Activated naive CD4-positive, alpha-beta T cell treated with Interleukin-2 at 50 U/mL for 16 hours (primary cell): ENCODE measurements at places on chromosomes 2 and 18.

- no peak for DNase-seq
These were observed 91.4 kb downstream of the ACAA2 start for GRCh38 chr18:49721981-49722380.

DNA sequence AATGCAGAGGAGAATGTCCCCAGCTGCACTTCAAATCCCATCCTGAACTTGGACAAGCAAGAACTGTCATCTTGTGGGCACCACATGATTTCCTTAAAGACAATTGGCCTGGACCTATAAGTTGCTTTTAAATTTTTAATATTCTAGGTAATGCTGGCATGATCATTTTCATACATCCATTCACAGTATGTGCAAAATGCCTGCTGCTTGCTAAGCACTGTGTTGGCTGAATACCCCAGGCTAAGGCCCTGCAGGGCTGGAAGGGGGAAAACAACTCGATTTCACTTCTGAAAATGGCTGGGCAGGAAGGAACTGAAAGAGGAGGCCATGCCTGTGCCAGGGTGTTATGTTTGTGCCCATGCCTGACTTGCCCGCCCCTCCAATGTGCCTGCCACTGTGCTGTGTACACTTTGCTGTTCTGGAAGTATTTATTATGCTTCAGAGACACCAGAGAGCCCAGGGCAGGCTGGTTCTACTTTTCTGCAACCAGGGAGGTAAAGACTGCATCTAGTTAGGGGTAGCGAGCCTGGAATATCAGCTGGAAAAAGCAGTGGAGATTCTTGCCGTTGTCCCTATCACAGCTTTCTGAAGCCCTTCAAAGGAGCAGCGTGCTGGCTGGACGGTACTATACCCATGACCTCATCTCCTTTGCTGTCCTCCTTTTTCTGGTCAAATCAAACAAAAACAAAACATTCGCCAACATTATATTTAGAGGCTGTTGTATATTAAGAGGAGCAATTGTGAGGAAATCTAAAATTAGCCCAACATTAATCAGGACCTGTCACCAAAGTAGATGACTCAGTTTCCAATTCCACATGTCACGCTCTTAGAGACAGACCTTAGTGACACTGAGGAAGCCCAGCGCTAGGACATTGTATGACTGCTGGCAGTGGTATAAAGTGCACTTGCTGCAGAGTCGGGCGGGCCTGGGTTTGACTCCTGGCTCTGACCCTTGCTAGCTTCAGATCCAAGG is 158.1 kb downstream of the DDX1 start:
- DNase-seq = no peak

- no peak for DNase-seq
These were observed 251.7 kb upstream of the SIX2 start for GRCh38 chr2:45260946-45261345.

DNA sequence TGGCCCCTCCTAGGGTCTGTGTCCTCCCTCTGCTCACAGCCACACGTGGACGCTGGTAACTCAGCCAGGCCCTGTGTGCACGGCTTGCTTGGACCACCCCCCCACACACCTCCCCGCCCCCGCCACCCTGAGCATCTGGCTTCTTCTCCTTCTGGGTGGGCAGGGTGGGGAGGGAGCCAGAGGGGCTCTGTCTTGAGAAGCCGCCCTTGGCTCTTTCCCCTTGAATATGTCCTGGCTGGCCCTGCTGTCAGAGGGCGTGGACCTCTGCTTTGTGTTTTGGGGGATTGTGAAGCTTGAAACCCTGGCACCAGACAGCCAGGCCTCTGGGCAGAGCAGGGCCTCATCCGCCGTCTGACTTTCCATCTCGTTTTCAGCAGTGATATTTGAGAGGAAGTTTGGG is 72.1 kb downstream of the GLI2 start:
- DNase-seq = no peak

GRCh38 chr2:111981666-111982065 is 73.4 kb upstream of the TMEM87B start:
- DNase-seq = no peak

GRCh38 chr2:45595721-45596435 is 15.2 kb downstream of the SRBD1 start:
- DNase-seq = no peak

DNA sequence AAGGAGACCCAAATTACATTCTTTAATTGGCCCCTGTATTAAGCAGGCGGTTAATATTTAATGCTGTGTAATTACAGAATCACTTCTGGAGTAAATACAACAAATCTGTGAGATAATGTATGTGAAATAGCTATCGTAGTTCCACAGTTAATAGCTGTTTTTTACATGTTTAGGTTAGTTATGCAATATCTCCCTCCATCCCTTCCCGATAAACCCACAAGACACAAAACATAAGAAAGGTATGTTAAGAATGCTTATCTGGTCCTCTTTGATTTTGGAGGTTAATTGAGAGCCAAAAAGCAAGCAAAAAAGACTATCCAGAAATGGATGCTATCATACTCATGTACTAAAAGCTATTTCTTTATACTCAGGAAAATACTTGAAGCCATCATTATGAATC is 49.1 kb downstream of the ZNF638 start:
- DNase-seq = no peak

DNA sequence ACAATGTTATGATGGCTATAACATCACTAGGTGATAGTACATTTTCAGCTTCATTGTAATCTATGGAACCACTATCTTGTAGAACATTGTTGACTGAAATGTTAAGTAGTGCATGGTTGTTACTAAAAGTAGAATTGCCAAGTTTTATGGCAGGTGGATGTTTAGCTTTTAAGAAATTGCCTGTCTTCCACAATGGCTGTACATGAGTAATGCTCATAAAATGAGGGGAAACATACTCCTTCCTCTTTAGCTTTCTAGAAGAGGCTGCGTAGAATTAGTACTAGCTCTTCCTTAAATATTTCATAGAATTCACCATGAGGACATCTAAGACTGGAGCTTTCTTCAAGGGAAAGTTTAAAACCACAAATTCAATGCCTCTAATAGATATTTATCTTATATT is 161.0 kb downstream of the TPGS2 start:
- no peak for DNase-seq

DNA sequence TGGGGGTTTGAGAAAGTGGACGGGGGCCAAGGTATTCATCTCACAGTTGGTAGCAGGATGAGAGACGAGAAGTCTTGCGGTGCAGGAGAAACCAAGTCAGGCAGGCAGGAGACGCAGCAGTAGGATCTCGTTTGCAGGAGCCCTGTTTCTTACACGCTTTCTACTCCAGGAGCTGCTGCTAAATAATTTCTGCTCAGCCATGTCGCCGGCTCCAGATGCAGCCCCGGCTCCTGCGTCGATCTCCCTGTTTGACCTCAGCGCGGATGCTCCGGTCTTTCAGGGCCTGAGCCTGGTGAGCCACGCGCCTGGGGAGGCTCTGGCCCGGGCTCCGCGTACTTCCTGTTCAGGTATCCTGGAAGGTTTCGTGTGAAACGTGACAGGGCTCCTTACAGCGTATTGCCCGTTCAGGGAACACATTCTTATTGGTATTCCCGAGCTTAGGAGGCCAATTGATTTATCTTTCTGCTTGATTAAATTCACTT is 494 bp downstream of the ANKZF1 start:
- peak; percentile 59 for DNase-seq

GRCh38 chr2:46075848-46076247 is 221.4 kb upstream of the EPAS1 start:
- DNase-seq = no peak

GRCh38 chr2:144159240-144159639 is 360.7 kb downstream of the ZEB2 start:
- DNase-seq = no peak

- no peak for DNase-seq
These were observed 468.3 kb downstream of the MEIS1 start for GRCh38 chr2:66903183-66903582.

DNA sequence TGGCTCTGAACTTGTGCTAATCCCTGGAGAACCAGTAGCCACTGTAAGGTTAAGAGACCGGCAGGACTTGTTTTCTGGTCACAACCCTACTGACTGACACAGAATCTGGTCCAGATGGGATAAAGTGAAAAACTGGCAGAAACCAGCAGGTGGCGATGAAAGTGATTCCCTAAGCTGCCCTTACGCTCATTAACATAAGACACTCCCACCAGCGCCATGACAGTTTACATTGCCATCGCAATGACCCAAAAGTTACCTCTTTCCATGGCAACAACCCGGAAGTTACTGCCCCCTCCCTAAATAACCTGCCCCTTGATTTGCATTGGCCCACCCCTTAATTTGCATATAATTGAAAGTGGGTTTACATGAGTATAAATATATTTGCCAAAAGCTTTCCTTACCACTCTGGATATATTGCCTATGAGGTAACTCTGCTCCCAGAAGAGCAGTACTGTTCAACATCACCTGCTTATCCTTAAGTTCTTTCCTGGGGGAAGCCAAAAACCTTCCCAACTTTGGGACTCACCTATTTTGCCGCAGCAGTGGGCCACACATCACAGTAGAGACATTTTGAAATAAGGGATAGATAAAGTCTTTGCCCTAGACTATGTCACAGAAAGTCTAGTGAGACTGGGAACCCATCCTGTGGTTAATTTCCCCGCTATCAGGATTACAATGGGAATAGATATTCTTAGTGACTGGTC is 35.8 kb upstream of the AFF3 start:
- peak; percentile 9 for DNase-seq

- DNase-seq = no peak
These were observed 270.4 kb downstream of the ARHGAP15 start for GRCh38 chr2:143399631-143400069.

DNA sequence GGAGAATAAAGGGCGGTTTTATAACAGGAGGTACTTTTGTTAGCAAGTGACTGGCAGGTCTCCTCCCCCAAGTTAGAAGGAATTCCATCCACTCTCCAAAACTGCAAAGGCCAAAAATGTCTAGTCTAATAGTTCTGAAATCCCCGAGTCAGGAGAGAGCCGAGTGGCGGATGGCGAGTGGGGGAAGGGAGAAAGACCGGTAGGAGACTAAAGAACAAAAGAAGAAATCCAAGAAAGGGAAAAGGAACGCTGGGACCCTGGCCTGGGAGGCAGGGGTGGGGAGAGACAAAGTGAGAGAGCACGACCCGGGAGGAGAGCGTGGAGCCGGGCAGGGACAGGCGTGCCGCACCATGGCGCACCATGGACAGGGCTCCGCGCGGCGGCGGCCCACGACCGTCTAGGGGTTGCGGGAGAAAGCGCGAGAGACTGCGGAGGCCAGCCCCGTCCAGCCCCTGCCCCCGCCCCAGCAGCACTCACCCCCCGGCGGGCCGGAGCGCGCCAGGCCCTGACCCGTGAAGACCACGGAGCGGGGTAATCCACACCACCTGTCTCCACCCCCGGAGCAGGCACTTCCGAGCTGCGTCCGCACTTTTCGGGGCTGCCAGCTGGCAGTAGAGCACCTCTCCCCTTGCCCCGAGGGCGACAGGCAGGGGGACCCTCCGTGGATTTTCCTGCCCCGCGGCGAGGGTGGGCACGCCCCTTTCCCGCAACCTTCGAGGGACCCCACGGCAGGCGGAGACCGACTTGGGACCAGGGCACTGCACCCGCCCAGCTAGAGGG is 1.6 kb downstream of the CDH2 start:
- no peak for DNase-seq

DNA sequence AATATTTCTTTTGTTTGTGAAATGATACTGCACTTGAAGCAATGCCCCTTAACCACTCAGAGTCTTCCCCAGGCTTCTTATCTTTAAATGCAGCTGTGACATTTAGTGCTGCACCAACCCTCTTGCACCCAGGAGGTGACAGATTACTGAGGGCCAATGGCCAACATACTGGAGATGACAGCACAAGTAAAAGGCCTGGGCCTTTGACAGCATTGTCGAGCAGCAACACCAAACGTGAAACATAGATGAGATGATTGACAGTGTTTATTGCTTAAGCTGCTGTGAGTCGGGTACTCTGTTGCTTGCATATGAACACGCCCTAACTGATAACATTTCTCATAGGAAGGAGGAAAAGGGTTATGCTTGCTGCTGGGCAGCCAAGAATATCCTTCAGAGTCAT is 80.3 kb downstream of the THNSL2 start:
- DNase-seq = no peak

- DNase-seq = no peak
These were observed 15.0 kb upstream of the ELOA2 start for GRCh38 chr18:47050468-47050867.

DNA sequence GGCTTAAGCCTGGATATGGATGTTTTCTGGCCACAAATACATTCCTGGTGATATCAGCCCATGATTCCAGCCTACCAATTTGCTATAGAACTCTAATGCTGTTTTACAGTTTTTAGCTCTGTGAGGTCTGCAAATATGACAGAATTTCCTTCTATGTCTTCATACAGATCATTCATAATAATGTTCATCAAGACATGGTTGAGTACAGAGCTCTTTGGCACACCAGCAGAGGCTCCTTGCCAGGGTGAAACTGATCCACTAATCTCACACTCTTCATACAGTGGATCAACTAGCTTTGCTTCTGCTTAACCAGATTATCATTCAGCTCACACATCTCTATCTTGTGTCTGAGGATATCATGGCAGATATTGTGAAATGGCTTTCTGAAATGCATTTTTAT is 672.1 kb downstream of the STK39 start:
- no peak for DNase-seq

DNA sequence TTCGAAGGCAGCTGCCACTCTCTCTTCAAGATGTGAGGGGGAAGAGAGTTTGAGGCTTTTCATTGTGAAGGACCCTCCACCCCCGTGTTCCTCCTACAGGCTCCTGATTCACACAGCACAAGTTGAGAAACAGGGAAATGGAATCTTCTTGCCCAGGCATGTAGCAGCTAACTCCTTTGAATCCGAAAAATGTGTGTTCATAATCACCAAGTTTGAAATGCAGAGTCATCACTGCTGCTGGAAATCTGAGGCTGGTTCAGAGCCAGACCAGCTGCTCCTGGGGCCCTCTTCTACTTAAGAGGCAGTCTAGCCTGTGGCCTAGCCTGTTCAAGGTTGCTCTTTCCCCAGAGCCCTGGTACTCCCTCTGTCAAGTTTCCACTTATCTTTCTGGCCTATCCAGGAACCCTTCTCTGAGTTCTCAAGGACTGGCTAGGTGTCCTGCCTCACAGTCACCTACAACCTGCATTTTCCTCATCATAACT is 166.4 kb downstream of the TMEM247 start:
- no peak for DNase-seq

DNA sequence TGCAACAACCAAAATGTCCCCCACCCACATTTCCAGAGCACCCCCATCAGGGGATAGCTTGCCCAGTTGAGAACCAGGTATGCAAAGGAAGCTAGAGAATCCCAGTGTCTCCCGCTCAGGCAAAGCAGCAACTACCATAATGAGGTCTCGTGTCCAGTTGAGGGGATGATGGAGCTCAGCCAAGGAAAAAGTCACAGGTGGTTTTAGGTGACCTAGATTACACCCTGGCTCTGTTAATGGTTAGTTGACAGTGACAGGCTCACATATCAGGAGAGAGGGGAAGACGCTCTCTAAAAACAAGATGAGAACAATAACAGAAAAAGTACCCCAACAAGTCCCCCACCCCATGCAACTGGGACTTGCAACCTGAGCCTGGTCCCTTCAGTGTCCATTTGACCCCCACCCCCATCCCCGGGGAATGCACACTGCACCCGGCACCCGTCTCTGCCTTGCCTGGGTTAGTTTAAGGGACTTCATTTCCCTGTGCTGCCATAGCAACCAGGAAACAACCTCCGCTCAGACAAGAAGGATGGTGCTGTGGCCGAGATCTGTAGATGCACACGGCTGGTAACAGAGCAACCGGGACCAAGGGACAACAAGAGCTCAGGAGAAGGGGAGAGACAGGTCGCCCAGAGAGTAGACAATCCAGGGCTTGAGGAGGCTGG is at the start of gene KIAA2012:
Gene KIAA2012 (plus strand): TSS at position 519 of the 665 bp plus-strand sequence. CDS start 373 bp downstream, outside the sequence.
- no peak for DNase-seq
